ENCODE measurements at places on chromosomes 2 and 18.

DNA sequence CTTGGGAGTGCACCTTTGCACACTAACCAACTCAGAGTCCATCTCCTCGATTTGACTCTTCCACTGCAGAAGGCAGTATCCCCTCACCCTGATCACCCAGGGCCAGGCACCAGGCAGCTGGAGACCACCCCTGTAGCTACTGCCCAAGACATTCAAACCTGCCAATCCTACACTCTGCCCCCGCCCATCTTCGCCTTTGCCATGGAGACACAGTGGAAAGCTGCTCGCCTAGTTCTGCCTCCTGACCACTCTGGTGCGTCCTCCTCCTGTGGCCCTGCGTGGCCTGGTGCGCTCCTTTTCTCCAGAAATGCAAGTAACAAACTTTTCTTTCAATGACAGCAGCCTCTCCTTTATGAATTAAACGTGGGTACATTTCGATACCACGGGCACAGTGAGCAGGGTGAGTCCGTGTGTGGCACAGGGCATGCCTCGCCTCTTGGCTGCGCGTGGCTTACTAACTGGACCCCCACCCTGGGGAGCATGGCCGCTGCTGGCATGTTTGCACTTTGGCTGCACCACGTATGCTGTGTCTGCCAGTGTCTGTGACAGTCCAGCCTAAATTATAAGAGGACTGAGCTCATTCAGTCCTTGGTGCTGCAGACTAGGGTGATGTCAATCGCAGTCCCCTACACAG, 47.6 kb downstream of the LONRF2 start:
- DNase-seq: no peak

- no peak for DNase-seq
Measured at GRCh38 chr2:55846426-55846825, 77.2 kb downstream of the EFEMP1 start.

GRCh38 chr2:71299507-71299906, 32.1 kb upstream of the ZNF638 start:
- peak; percentile 17 for DNase-seq

GRCh38 chr18:45221363-45221762, 393.9 kb upstream of the SLC14A2 start:
- DNase-seq: no peak
